ENCODE measurements at places on chromosomes 1 and 21. TPM values are rescaled to one million over a fixed set of nuclear protein-coding genes. Genes with fewer than 3 reads are reported as not detected.

The KCNJ6 gene
- total RNA-seq: not detected

The ARHGEF10L gene
- total RNA-seq: 0.22 TPM

The SPATA21 gene
- not detected for total RNA-seq

The NTMT2 gene
- not detected for total RNA-seq

The AK5 gene
- total RNA-seq: 32.0 TPM

The LCE3E gene
- total RNA-seq: not detected

The FAM72D gene
- not detected for total RNA-seq

The RAD54L gene
- 0.33 TPM for total RNA-seq

The CRABP2 gene
- 3.2 TPM for total RNA-seq

The CHODL gene
- not detected for total RNA-seq

The CA14 gene
- total RNA-seq: not detected

The SLAMF8 gene
- 0.34 TPM for total RNA-seq

The KCNA2 gene
- total RNA-seq: 0.78 TPM

The PPP1R8 gene
- 14.8 TPM for total RNA-seq
